ENCODE measurements at places on chromosomes 5 and 9. TPM values are rescaled to one million over a fixed set of nuclear protein-coding genes. Genes with fewer than 3 reads are reported as not detected.

- H3K27me3 ChIP-seq, result peaks cover 5% of the 10 kb centered on the region
- H3K4me3 ChIP-seq, result no peak overlapping the region
- peaks cover 1% of the 10 kb centered on the region for H3K4me1 ChIP-seq
- H3K36me3 ChIP-seq, result no peaks in the 10 kb centered on the region
- no peak for DNase-seq
Observed at GRCh38 chr5:10836986-10837385, 76.0 kb upstream of the DAP start.

LCP2 gene
- total RNA-seq, result not detected

GRCh38 chr9:125649315-125649714 lies 57.7 kb downstream of the MAPKAP1 start:
- no peaks in the 10 kb centered on the region for H3K27me3 ChIP-seq
- H3K27ac ChIP-seq, result no peak overlapping the region
- peaks cover 9% of the 10 kb centered on the region for H3K4me1 ChIP-seq
- no peak for DNase-seq
- H3K36me3 ChIP-seq, result peaks cover 2% of the 10 kb centered on the region
- H3K4me3 ChIP-seq, result no peak overlapping the region

HRH2 gene
- total RNA-seq, result 1.2 TPM

PCDHGB1 gene
- 2.3 TPM for total RNA-seq

DNA sequence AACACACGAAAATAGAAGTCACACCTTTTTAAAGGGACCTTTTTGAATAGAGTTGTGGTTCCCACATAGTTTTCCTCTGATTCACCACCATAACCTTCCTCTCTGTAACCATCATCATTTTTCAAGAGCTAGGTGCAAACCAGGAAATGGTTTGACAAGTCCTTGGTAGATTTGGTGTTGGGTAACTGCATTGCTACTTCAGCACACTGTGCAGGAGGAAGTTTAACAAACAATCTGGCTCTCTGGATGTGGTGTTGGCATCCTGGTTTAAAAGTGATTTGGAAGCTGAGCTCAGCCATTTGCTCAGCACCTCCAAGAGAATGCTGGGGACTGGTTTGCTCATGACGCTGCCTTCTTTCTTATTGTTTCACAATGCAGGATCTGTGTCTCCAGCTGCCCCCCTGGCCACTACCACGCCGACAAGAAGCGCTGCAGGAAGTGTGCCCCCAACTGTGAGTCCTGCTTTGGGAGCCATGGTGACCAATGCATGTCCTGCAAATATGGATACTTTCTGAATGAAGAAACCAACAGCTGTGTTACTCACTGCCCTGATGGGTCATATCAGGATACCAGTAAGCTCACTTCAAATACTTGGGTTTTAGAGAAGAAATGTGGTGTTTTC lies 213.1 kb downstream of the RFK start:
- H3K36me3 ChIP-seq, result peaks cover 2% of the 10 kb centered on the region
- H3K4me1 ChIP-seq, result peaks cover 15% of the 10 kb centered on the region
- no peak for DNase-seq
- no peak overlapping the region for H3K27ac ChIP-seq
- H3K27me3 ChIP-seq, result peaks cover 11% of the 10 kb centered on the region
- H3K4me3 ChIP-seq, result no peak overlapping the region

RXRA gene
- 64.8 TPM for total RNA-seq

STPG3 gene
- not detected for total RNA-seq

FGF1 gene
- total RNA-seq, result not detected

DNA sequence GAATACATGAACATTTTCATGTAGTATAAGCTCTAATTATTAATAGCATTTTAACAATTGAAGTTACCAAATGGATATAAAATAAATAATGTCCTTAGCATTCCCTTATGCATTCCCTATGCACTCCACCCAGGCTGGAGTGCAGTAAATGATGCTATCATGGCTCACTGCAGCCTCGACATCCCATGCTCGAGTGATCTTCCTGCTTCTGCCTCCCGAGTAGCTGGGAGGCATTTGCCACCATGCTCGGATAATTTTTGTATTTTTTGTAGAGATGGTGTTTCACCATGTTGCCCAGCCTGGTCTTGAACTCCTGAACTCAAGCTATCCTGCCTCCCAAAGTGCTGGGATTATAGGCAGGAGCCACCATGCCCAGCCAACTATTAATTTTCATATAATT lies 184.0 kb downstream of the PBX3 start:
- H3K27me3 ChIP-seq, result no peaks in the 10 kb centered on the region
- no peaks in the 10 kb centered on the region for H3K36me3 ChIP-seq
- no peak overlapping the region for H3K27ac ChIP-seq
- no peak overlapping the region for H3K4me3 ChIP-seq
- no peaks in the 10 kb centered on the region for H3K4me1 ChIP-seq

ECM2 gene
- total RNA-seq, result 0.31 TPM

DNA sequence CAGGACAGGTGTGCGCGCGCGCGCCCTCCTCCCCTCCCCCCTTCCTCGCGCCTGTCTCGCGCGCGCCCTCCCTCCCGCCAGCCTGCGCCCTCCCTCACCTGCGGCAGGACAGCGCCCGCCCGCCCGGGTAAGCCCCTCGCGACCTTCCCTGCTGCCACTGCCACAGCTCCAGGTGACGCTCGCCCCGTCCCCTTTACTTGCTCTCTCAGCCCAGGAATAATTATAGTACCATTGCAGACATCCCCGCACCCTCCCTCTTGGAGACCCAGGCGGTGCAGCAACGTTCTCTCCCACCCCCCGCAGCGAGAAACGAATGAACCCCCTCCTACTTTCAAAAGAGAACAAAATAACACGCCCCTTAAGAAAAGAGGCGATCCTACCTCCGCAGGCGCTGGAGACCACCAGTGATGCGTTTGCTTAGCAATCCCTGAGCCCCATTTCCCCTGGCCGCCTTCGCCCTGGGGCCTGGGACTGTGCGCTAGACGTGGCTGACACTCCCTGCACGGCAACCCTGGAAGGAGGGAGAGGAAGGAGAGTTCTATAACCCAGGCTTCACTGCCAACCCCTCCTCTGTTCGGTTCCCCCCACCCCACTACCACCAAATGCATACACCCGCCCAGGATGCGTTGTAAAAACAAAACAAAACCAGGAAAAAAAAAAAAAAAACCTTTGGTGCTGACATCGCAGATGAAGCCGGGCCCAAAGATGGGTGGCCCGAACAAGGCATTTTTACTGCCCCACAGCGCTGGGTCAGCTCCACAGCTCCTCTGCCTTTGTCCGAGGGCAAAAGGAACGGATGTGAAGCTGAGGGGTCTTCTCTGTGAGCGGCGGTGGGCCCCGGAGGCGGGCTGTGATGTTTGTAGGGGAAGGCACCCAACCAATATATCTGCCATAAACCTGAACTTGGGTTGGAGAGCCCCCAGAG lies 5.6 kb upstream of the PURA start:
- H3K27ac ChIP-seq, result peak overlapping the region; percentile 89
- DNase-seq, result no peak
- no peaks in the 10 kb centered on the region for H3K36me3 ChIP-seq
- H3K4me3 ChIP-seq, result peak overlapping the region; percentile 87
- H3K27me3 ChIP-seq, result peaks cover 83% of the 10 kb centered on the region

GDA gene
- total RNA-seq, result 5.8 TPM

DNA sequence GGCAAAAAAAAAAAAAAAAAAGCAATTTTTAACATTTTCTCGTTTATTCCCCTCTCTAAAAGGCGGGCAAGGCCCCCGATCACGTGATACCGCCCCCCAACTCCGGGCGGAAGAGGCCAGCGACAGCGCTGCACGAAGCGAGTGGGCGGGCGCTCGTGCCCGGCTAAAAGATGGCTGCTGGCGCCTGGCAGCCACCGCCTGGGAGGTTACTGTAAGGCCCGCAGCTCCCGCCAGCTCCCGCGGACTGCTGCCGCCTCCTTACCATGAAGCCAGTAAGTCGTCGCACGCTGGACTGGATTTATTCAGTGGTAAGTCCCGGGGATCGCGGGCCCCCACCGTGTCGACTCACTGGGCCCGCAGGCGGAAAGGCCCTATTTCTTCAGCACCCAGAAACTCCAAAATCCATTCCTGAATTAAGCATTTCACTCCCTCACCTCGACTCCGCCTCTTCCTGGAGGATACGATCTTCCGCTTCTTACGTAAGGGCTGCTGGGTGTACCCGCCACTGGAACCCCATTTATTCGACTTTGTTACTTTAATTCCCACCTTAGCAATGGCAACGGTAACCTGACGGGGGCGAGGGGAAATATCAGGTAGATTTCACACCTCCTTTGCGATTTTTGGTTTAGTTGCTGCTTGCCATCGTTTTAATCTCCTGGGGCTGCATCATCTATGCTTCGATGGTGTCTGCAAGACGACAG lies at the start of the genes SMIM27 and TOPORS:
Gene SMIM27, plus strand, starts transcription at position 156 of the 701 bp plus-strand sequence. Its CDS starts 108 bp downstream, at position 264.
Gene TOPORS, minus strand, starts transcription at position 415 of the 701 bp plus-strand sequence. Its CDS starts 150 bp downstream, at position 265.
- peaks cover 8% of the 10 kb centered on the region for H3K36me3 ChIP-seq
- DNase-seq, result peak; percentile 69
- no peaks in the 10 kb centered on the region for H3K27me3 ChIP-seq
- H3K27ac ChIP-seq, result peak within 1 kb of the TSS; percentile 99

GRIN1 gene
- total RNA-seq, result 0.77 TPM

GABRA6 gene
- total RNA-seq, result not detected

- peaks cover 21% of the 10 kb centered on the region for H3K4me1 ChIP-seq
- peak overlapping the region; percentile 33 for H3K27ac ChIP-seq
- H3K27me3 ChIP-seq, result no peaks in the 10 kb centered on the region
- peak overlapping the region; percentile 33 for H3K4me3 ChIP-seq
Observed at GRCh38 chr9:82923092-82923911, 139.6 kb downstream of the RASEF start.

GRCh38 chr9:129010267-129010975 lies 17.7 kb downstream of the SH3GLB2 start:
- no peak for DNase-seq
- no peak overlapping the region for H3K27ac ChIP-seq
- H3K36me3 ChIP-seq, result peaks cover 10% of the 10 kb centered on the region
- H3K4me1 ChIP-seq, result no peaks in the 10 kb centered on the region
- no peaks in the 10 kb centered on the region for H3K27me3 ChIP-seq

DNA sequence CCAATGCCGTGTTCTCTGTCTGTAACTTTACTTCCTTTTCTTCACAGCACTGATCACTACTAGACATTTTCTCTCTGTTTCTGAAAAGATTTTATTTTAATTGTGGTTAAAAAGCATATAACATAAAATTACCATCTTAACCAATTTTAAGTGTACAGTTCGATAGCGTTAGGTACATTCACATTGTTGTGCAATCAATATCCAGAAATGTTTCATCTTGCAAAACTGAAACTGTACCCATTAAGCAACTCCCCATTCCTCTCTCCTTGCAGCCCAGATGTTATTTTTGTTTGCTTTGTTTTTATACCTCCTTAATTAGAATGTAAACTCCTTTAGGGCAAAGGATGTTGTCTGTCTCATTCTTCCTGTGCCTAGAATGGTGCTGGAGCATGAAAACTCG lies 47.5 kb downstream of the COL27A1 start:
- H3K4me1 ChIP-seq, result peaks cover 15% of the 10 kb centered on the region
- H3K4me3 ChIP-seq, result no peak overlapping the region
- H3K27me3 ChIP-seq, result no peaks in the 10 kb centered on the region
- H3K27ac ChIP-seq, result no peak overlapping the region
- H3K36me3 ChIP-seq, result peaks cover 19% of the 10 kb centered on the region

GRIA1 gene
- not detected for total RNA-seq

CCNJL gene
- 23.1 TPM for total RNA-seq

DNA sequence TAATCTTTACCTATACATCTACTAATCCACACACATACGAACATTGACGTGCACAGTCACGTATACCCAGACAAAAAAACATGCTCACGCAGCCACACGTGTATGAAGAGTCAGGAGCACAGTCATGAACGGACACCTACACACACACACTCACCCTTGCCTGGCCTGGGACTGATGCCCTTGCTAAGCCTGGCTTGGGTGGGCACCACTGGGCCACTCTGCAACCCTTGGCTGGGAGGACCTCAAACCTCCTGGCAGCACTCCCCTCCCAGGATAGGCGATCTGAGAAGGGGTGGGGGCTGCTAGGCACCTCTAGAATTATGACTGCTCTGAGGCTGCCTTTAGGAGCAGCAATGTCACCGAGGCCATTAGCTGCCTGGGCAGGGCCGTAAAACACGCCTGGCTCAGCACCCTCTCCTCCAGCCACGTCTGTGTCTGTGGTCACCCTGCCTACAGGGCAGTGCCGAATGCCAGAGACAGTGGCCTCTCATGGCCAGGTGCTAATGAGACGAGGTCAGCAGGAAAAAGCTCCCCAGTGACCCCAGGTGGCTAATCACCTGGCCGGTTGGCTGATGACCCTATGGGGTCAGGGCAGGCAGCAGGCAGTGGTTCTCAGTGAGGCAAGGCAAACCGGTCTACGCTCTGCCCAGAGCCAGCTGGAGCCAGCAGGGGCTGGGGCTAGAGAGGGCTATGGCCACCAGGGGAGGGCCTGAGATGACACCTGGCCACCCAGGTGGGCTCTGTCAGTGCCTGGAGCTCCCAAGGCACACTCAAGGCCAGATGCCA lies 33.7 kb upstream of the MVB12B start:
- peaks cover 10% of the 10 kb centered on the region for H3K27me3 ChIP-seq
- no peaks in the 10 kb centered on the region for H3K36me3 ChIP-seq
- DNase-seq, result no peak
- H3K27ac ChIP-seq, result no peak overlapping the region
- H3K4me3 ChIP-seq, result no peak overlapping the region

- H3K27me3 ChIP-seq, result no peaks in the 10 kb centered on the region
- H3K36me3 ChIP-seq, result peaks cover 2% of the 10 kb centered on the region
- DNase-seq, result no peak
- no peak overlapping the region for H3K4me3 ChIP-seq
- peaks cover 24% of the 10 kb centered on the region for H3K4me1 ChIP-seq
- H3K27ac ChIP-seq, result no peak overlapping the region
Observed at GRCh38 chr5:96254980-96255691, 177.9 kb downstream of the PCSK1 start.

ZBED3 gene
- 38.0 TPM for total RNA-seq

- no peaks in the 10 kb centered on the region for H3K4me1 ChIP-seq
- no peak overlapping the region for H3K4me3 ChIP-seq
- no peaks in the 10 kb centered on the region for H3K36me3 ChIP-seq
Observed at GRCh38 chr9:110270211-110270995, 14.1 kb upstream of the TXN start.

- no peak for DNase-seq
- no peaks in the 10 kb centered on the region for H3K36me3 ChIP-seq
- peak overlapping the region; percentile 6 for H3K27ac ChIP-seq
Observed at GRCh38 chr9:81717747-81718077, 28.4 kb upstream of the TLE1 start.
